ENCODE measurements at places on chromosomes 5 and 9. TPM values are rescaled to one million over a fixed set of nuclear protein-coding genes. Genes with fewer than 3 reads are reported as not detected.

DNA sequence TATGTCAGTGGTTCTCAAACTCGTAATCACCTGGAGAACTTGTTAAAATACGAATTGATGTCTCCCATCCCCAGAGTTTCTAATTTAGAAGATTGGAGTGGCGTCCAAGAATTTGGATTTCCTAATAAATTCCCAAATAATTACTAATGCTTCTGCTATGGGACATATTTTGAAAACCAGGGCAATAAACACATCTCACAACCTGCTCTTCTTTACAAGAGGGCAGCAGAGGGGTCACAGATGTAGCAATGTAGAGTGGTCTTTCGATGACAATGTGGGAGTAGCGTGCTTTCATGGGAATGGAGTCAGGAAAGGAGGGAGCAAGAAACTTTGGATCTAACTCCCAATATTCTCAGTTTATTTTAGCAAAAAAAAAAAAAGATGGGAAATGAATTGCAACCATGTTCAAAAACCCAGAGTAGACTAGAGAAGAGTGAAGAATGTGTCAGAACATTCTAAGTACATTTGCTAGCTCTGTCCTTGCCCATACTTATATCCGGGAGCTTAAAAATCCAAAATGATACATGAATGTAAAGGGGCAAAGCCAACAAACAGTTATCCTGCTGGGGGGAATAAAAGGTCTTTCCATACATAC lies 33.8 kb upstream of the ALDH1A1 start:
- no peak for DNase-seq

DNA sequence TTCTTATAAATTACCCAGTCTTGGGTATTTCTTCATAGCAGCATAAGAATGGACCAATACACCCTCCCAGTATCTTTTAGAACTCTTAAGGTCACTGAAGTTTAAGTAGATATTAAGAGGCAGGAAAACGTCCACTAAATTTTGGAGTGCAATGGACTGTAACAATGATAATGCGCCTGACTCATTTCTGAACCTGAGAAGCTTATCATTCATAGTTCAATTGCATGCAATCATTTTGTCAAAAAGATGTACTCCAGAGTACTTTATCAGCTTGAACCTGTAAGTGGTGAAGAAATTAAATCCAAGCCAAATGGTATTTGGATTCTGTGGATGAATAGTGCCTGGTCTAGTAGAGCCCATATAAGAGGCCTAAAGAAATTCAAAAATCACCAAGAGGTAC lies 196.5 kb upstream of the CDH9 start:
- no peak for DNase-seq

GRCh38 chr5:180484813-180485212 lies 9.4 kb upstream of the CNOT6 start:
- no peak for DNase-seq

- no peak for DNase-seq
Measured at GRCh38 chr9:105026451-105026850, 98.5 kb upstream of the ABCA1 start.

DNA sequence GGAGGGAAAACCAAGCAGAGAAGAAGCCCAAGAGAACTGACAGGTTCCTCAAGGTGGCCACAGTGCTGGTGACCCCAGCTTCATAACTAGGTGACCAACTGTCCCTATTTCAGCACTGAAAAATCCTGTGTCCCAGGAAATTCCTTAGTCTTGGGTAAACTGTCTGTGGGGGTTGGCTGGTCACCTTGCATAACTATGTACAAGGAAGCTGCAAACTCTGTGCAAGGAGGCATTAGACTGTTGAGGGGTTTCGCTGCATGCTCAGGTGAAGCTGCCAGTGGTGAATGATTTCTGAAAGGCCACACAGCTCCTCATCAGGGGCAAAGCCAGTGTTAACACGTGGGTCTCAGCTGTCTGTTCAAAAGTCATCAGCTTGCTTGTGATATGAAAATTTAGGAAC lies 36.9 kb downstream of the PCSK5 start:
- no peak for DNase-seq

CTNND2 gene
- total RNA-seq: not detected

GRCh38 chr5:66477596-66477995 lies 118.6 kb upstream of the MAST4 start:
- no peak for DNase-seq

ZFP62 gene
- 74.4 TPM for total RNA-seq

DNA sequence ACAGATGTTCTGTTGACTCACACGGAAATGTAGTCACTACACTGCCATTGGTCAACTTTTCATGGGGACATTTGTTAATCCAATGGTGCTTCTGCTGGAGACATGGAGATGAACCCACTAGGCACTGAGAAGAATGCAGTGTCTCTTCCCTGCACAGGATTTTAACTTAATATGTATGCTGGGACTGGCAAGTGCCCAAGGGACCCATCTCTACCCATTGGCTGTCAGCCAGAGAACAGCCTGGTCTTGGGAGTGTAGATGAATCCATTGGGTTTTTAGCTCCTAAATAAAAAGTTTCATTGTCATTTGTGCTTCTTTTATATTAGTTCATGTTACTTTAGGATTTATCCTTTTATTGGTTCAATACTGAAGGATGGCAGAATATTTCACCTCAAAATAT lies 195.8 kb upstream of the CDH6 start:
- DNase-seq: no peak

NUTM2F gene
- not detected for total RNA-seq

IL9 gene
- not detected for total RNA-seq

DNA sequence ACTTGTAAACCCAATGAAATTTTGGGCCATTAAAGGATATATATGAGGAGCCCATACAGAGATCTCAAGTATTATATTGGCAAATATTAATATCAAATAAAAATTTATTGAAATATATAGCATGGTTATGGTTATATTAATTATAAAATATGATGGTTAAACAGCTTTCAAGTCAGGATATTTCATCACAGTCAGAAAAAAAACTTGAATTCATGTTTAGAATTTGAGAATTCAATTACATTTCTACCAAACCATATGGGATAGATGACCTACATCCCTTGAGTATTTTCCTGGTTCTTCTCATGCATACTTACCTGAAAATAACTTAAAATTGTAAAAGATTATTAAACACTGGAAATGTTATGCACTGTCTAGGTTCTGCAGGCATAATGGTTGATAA lies 956.1 kb upstream of the EDIL3 start:
- no peak for DNase-seq

CCL19 gene
- not detected for total RNA-seq

- DNase-seq: no peak
Measured at GRCh38 chr5:18236386-18236785, 602.1 kb downstream of the TAF11L14 start.

DNA sequence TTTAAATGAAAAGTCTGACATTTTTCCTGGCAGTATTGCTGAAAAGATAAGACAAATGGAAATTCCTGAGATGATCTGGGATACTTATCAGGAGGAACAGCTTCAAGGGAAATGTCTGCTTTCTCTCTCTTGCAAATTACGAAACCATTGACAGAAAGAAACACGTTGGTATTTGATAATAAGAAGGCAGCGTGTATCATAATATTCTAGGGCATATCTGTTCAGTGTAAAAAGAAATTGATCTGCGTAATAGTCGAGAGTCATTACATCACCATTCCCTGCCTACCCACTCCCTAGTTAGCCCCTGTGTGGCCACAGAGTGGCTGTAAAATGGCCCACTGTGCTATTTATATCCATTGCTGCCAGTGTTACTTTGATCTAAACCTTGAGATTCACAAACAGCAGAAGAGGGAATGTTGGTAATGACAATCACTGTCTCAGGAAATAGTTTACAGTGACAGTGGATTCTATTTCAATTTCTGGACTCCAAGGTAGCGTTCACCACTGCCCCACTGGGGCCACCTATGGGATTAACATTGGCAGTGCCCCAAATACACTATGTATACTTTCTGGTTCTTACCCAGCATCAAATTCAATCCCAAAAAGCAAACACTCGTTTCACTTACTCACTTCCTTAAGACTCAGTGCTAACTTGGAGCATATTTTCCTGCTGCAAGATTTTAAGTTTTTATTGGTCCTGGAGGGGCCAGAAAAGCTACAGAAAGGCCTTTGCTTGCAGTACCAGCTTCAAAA lies 133.4 kb upstream of the GAS1 start:
- no peak for DNase-seq

NLN gene
- 7.2 TPM for total RNA-seq

DNA sequence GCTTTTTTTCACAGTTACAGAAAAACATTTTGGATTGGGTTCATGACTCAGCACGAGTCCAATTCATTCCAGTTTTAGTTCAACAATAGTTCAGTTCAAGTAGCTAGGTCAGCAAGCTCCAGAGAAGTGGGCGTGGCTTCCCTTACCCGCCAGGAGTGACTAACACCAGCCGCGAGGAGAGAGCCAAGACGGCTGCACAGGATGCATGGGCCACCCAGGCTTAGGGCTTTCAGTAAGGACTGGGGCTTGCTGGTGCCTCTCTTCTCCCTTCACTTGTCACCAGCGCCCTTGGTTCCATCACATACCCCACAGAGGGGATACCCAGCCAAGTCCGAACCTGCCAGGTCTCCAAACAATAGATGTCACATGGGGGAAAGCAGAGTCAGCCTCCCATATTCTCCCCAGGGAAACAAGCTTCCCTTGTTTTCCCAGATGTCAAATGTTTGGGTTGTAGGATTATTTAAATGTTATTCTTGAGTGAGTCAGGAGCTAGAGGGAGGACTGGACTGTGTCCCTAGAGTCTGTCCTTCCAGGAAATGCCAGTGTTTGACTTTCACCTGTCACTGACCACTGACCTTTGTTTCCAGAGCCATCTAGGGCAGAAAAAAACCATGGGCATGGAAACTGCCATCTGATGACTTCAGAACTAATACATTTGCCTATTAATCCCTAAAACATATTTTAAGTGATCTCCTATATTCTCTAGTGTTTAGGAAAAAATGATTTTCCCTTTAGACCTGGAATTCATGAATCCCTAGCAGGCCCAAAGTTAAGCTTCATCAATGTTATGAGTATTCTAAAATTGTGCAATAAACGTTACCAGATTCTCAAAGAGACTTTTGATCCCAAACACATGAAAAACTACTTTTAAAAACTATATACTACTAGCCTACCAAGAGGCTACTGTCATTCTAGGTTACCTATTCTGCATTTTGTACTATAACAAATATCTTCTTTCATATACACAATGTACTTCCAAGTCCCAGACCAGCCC lies 51.9 kb downstream of the NIPAL4 start:
- DNase-seq: no peak

GRCh38 chr5:172523146-172523745 lies 68.9 kb upstream of the SH3PXD2B start:
- DNase-seq: no peak

- no peak for DNase-seq
Measured at GRCh38 chr5:157956271-157956885, 97.4 kb upstream of the CLINT1 start.

- no peak for DNase-seq
Measured at GRCh38 chr9:92947268-92948037, at the start of gene FGD3. TSS of gene FGD3 (plus strand) at chr9:92947523. CDS start at chr9:92976257, 28,734 bp downstream.

DNA sequence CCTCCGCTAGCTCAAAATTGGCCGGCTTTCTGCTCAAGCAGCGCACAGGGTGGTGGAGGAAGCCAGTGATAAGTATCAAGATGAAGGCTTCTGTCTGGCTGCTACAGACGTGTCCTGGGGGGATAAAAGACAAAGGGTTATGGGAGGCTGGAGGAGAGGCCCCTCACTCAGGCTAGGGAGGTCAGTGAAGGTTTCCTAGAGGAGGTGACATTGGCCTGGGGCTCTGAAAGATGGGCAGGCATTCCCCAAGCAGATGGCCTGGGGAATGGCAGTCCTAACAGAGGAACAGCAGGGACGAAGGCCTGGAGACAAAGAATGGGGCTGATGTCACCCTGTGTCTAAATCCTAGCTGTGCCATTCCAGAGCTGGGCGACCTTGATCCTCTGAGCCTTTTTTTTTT lies 32.3 kb downstream of the OLFML2A start:
- no peak for DNase-seq

SPATA31C1 gene
- not detected for total RNA-seq

- DNase-seq: no peak
Measured at GRCh38 chr9:78006734-78007133, 24.9 kb downstream of the GNAQ start.

PRDM9 gene
- total RNA-seq: not detected

FOXI1 gene
- not detected for total RNA-seq

GRCh38 chr5:74103131-74104023 lies 477.4 kb downstream of the ARHGEF28 start:
- no peak for DNase-seq

SH3PXD2B gene
- 0.55 TPM for total RNA-seq

GRCh38 chr9:18056993-18057369 lies 417.0 kb upstream of the ADAMTSL1 start:
- no peak for DNase-seq

DNA sequence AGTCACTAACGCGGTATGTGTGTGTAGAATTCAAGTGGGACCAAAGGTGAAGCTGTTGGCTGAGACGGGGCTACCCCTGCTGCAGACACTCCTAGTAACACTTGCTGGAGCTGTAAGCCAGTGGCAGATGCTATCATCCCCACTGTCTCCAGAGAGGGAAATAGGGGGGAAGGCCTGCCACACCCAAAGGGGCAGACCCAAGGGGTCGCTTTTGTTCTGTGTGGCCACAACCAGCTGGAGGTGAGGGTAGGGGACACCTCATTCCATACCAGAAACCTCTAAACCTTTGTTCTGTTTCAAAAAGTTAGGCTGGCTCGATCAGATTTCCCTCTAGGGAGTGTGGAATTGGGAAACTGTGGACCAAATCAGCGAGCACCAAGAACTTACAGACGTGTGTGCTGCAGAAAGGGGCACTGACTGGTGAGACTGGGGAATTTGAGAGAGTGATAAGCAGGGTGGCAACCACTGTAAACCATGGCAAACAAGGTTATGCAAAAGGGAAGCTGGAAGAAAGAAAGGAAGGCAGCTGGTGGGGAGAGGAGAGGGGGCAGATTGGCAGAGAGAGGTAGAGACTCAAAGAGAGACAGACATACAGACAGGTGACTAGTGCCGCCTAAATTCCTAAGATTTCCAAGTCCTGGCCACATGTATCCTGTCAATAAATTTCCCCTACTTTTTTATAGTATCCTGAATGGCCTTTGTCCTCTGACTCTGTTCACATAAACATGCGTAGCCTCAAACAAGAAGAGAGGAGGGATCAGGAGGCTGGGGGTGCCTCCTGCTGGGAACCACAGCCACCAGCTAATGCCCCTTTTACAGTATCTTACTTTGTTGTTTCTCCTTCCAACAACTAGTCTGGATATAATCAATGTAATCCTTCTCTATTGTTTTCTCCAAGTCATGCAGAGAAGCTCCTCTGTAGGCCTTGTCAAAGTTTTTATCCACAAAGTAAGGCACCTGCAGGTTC lies 15.6 kb upstream of the SPATA24 start:
- DNase-seq: no peak

- no peak for DNase-seq
Measured at GRCh38 chr5:92371889-92372235, 988.7 kb upstream of the ARRDC3 start.

DNA sequence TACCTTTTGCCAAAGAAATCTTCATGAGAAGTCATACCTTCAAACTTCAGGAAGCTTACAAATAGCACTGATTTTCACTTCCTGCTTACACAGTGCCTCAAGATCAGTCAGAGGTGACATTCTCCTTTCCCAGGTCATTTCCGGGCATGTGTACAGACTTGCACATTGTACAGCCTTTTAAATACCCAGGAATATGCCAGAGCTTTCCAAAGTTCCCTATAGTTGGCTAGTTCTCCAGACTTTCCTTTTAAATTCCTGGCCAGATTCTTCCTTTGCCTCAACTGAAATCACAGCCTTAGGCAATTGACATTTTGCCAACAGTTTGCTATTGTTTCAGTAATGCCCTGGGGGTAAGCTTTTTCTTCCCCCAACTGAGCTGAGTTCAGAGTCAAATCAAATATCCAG lies 47.2 kb downstream of the RFX3 start:
- DNase-seq: no peak

Measured in naive thymus-derived CD8-positive, alpha-beta T cell (primary cell).